ENCODE measurements at places on chromosomes 4 and X. TPM values are rescaled to one million over a fixed set of nuclear protein-coding genes. Genes with fewer than 3 reads are reported as not detected.

Gene ADAD1
- total RNA-seq = not detected

Gene TRIM60
- total RNA-seq = not detected

Gene NUP62CL
- not detected for total RNA-seq

Gene MGAT4D
- not detected for total RNA-seq

Gene PDLIM3
- 62.4 TPM for total RNA-seq

Gene TLR3
- total RNA-seq = 3.1 TPM

Gene HAND2
- total RNA-seq = 5.4 TPM

Gene TMEM35A
- 5.5 TPM for total RNA-seq

Gene FRAS1
- 37.8 TPM for total RNA-seq

Gene PAGE1
- total RNA-seq = not detected

Gene UNC5C
- 3.5 TPM for total RNA-seq

Gene ABCG2
- total RNA-seq = 7.2 TPM

Gene MAGEA2B
- total RNA-seq = not detected

Gene GBA3
- 0.07 TPM for total RNA-seq

Gene MYOZ2
- total RNA-seq = 1.4 TPM

Gene RADX
- total RNA-seq = 1.4 TPM

Gene FABP2
- not detected for total RNA-seq

Gene SLC35A2
- total RNA-seq = 19.7 TPM

Gene GPR82
- total RNA-seq = not detected

Gene DOK7
- 0.20 TPM for total RNA-seq

Gene DIAPH2
- total RNA-seq = 18.2 TPM

Gene GYG2
- 0.86 TPM for total RNA-seq

Gene HDAC6
- 39.1 TPM for total RNA-seq

Gene GAGE12H
- not detected for total RNA-seq

Gene MAP9
- total RNA-seq = 17.1 TPM

All from smooth muscle cell of the pulmonary artery (primary cell).